ENCODE measurements at places on chromosomes 3 and 15. TPM values are rescaled to one million over a fixed set of nuclear protein-coding genes. Genes with fewer than 3 reads are reported as not detected.

GRCh38 chr3:138782755-138783154 lies 52.0 kb downstream of the PIK3CB start:
- H3K27me3 ChIP-seq, result no peaks in the 10 kb centered on the region
- H3K4me3 ChIP-seq, result no peak overlapping the region
- no peak overlapping the region for H3K27ac ChIP-seq
- DNase-seq, result no peak

GRCh38 chr3:100650651-100651619 lies 41.5 kb downstream of the ADGRG7 start:
- H3K27ac ChIP-seq, result no peak overlapping the region
- no peaks in the 10 kb centered on the region for H3K27me3 ChIP-seq
- no peak overlapping the region for H3K4me3 ChIP-seq
- no peaks in the 10 kb centered on the region for H3K4me1 ChIP-seq
- no peaks in the 10 kb centered on the region for H3K36me3 ChIP-seq

GRCh38 chr3:138949445-138950005 lies 2.5 kb downstream of the FOXL2NB start:
- DNase-seq, result no peak
- H3K27ac ChIP-seq, result no peak overlapping the region
- H3K4me1 ChIP-seq, result peaks cover 34% of the 10 kb centered on the region
- peaks cover 70% of the 10 kb centered on the region for H3K27me3 ChIP-seq
- H3K36me3 ChIP-seq, result no peaks in the 10 kb centered on the region
- peak overlapping the region; percentile 32 for H3K4me3 ChIP-seq

- no peak overlapping the region for H3K27ac ChIP-seq
- no peaks in the 10 kb centered on the region for H3K27me3 ChIP-seq
- H3K4me1 ChIP-seq, result no peaks in the 10 kb centered on the region
- H3K36me3 ChIP-seq, result peaks cover 30% of the 10 kb centered on the region
- no peak overlapping the region for H3K4me3 ChIP-seq
- no peak for DNase-seq
Measured at GRCh38 chr15:25368850-25369249, 70.0 kb downstream of the UBE3A start.

The CHRM5 gene
- not detected for total RNA-seq

The TM2D3 gene
- 47.4 TPM for total RNA-seq

The MOBP gene
- not detected for total RNA-seq
